ENCODE measurements at places on chromosomes 1 and 21.

DNA sequence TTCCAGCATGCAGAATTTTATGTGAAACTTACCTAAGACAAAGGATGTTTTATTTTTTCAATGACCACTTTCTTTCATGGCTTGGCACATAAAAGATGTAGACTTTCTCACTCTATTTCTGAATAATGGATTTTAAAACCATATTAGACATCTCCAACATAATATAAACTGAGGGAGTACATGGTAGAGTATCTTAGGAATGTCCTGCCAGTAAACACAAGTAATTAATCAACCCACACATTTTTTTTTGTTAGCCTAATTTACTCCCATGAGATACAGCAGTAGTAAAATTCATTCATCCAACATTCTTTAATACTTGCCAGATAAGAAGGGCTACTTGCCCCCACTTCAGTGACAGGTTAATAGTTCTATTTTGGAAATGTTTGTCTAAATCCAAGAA, 235.4 kb upstream of the ADAMTS5 start:
- no peak for DNase-seq

- no peak for DNase-seq
Observed at GRCh38 chr1:174942547-174943255, 57.0 kb upstream of the CACYBP start.

DNA sequence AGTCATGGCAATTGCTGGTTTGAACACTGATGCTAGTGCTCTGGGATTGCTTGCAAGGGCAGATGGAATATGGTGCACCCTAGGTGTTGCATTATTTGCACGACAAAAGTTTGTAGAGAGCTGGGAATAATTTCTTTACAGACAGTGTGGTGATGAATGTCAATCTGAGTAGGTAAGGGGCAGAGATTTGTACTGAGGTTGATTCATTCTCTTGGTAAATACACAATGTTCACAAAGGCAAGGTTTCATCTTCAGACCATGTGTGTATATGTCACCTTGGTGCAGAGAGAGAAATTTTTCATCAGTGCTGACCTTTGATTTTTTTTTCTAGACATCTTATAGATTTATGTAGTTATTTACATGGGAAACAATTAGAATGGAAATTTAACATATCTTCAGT, 5.0 kb downstream of the PTPRC start:
- DNase-seq, result no peak

DNA sequence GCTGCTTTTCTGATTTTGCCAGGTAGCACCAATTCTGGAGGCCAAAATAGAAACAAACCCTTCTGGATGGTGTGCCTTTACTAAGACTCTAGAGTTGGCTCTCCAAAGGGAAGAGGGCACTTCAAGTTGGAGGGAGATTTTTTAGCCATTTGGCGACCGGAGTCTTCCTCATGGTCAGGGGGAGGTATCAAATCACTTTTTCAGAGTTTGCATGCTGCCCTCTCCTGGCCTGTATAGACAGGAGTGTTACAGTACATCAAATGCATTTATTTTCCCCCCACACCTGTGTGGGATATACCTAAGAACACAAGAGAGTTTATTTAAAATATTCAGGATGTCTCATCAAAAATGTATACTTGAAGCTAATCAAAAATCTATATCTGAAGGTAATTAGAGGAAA, 3.2 kb downstream of the GREM2 start:
- no peak for DNase-seq

GRCh38 chr1:189374816-189375215, 1102.8 kb downstream of the BRINP3 start:
- no peak for DNase-seq

DNA sequence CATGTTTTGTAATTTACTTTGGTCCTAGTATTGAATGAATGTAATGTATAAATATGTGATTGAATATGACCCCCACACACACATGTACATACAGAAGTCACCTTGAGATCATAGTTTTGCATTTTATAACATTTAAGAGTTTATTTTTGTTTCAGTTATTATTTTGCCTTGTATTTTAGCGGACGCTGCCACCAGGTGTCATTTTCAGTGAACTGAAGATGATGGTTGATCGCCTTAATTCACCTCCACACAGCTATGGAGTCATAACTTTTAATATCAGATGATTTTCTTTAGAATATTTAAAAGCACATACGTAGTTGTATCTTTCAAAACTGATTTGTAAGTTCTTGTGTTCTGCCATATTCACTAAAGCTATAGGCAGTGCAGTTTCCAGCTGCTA, 130.4 kb downstream of the DYRK1A start:
- DNase-seq, result no peak
